ENCODE measurements at places on chromosomes 4 and X. TPM values are rescaled to one million over a fixed set of nuclear protein-coding genes. Genes with fewer than 3 reads are reported as not detected.

MOSPD2 gene
- 15.9 TPM for total RNA-seq

MAGEA11 gene
- total RNA-seq: not detected

PABPC1L2B gene
- not detected for total RNA-seq

NALF2 gene
- not detected for total RNA-seq

TBX22 gene
- total RNA-seq: not detected

EDA gene
- 8.3 TPM for total RNA-seq

KIAA1210 gene
- total RNA-seq: 0.05 TPM

CTAG2 gene
- not detected for total RNA-seq

FGB gene
- total RNA-seq: not detected

SNCA gene
- 27.4 TPM for total RNA-seq

HTR2C gene
- total RNA-seq: not detected

FAM53A gene
- total RNA-seq: 8.0 TPM

LEF1 gene
- 7.2 TPM for total RNA-seq

- DNase-seq: no peak
Measured at GRCh38 chr4:140947506-140947905, 185.8 kb downstream of the RNF150 start.

DNA sequence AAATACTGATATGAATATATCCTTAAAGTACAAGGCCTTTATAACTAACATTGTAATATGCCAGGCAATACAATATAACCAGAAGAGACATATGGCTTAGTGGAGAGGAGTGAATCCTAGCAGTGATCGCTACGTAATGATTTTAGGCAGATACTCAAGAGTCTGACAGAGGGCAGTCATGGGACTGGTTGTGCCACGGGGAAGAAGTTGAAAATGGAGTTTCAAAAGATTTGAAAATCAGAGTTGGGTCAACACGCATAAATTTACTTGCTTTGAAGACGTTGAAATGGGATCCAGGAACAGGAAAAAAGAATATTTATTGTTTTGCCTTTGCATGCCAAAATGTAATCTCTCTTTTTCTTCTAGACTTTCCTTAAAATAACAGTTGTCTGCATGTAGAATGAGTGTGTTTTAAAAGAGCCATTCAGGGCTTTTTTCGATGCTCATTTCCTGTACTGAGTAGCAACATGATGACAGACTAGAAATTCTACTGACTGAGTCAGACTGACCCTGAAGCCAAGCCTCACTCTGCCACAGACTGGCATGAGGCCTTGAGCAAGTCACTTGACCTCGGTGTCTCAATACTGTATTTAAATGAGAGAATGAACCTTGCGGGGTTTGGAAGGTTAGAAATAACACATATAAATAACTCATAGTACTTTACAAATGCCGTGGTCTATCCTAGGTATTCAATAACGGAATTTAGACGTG lies 8.1 kb upstream of the SMS start:
- DNase-seq: no peak

GRCh38 chr4:38819569-38819968 lies 15.0 kb upstream of the TLR1 start:
- DNase-seq: no peak

DNA sequence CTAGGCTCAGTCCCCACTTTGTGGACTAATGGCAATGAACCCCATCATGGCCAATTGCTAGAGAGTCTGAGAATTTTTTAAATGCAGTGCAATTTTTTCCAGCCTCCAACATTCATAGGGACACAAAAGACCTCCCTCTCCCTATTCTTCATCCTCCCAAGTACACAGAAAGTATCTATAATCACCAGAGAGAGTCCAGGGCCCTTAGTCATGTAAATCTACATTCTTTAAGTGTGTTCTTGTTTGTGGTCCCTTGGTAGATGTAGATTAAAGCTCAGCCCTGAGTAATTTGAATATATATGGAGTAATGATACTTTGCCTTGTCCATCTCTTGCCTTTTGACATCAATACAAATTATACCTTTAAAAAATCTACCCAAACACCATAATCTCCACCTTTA lies 51.3 kb upstream of the ATXN3L start:
- no peak for DNase-seq

- no peak for DNase-seq
Measured at GRCh38 chr4:2059046-2059725, at the start of gene NAT8L. NAT8L (plus strand) TSS chr4:2059327; CDS start chr4:2059512, 185 bp downstream.

DNA sequence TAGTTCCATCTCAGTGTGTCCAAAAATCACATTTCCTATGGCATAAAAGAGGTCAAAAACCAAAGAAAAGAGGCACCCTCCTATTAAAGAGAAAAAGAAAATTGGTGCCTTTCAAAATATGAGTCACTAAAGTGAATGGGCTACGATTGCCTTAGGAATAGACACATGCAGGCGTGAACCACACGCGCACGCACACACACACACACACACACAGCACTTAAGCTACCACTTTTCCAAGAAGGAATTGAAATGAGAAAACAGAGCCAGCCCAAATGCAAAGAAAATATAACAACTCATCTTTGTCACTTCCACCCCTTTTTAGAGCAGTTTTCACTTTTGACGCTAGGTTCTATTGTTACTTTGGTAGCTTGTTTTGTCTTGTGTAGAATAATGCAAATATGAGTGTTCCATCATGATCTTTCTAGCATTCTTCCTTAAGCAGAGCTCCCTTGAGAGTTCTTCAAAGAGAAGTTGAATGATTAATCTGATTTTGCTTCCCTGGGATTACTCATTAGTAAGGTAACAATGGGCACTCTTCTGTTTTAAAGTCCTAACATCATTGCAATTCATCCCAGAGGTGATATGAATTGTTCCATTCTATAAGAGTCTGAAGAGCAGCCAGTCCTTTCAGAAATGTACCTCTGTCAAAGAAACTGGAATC lies 239.2 kb upstream of the GNPDA2 start:
- DNase-seq: no peak

- DNase-seq: no peak
Measured at GRCh38 chr4:3037957-3038461, 36.3 kb downstream of the HTT-AS start.

- no peak for DNase-seq
Measured at GRCh38 chr4:88240297-88240714, 44.1 kb downstream of the PPM1K start.

DNA sequence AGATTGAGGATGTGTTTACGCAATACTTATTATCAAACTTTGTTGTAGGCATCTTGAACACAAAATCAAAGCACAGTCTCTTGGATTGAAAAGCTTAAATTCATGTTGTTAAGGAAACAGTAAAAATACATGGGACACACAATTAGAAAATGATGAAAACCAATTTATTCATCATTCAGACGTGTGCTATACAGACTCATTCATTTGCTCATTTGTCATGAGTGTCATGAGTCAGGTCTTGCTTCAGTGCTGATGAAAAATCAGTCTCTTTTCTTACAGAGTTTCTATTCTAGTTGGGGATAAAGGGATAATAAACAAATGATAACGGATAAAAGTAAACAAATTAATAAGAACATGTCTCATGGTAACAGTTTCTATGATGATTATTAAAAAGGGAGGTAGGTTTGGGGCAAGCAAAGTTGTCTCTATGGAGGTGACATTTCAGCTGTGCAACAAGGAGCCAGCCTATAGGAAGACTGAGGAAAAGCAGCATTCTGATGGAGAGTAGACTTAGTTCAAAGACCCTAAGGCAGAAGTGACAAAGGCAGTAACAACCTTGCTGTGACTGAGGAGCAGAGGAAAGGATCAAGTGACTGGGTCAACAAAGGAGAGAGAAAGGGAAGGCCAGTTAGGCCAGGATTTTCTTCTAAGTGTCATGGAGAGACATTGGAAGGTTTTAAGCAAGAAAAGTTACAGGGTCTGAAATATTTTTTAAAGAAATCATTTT lies 224.0 kb upstream of the HHIP start:
- DNase-seq: no peak

- no peak for DNase-seq
Measured at GRCh38 chrX:531611-531936, 99.0 kb upstream of the SHOX start.

DNA sequence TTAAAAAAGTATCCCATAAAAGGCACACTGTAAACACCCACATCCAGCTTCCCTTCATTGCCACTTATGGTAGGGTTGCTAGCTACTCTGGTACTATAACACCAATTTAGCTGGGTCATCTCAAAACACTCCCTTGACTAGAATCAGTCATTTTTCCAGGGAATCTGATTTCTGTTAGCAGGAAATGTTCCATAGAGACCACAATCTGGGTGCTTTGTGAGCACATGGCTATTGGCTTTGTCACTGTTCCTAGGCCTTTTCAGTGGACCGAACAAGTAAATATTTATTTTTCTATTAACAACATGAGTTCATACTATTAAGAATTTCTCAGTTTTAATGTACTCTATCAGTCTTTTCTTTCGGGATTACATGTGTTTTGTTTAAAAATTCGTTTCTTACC lies 404.7 kb upstream of the GNPDA2 start:
- DNase-seq: no peak

GRCh38 chr4:23945451-23946017 lies 55.7 kb upstream of the PPARGC1A start:
- DNase-seq: peak; percentile 85

DNA sequence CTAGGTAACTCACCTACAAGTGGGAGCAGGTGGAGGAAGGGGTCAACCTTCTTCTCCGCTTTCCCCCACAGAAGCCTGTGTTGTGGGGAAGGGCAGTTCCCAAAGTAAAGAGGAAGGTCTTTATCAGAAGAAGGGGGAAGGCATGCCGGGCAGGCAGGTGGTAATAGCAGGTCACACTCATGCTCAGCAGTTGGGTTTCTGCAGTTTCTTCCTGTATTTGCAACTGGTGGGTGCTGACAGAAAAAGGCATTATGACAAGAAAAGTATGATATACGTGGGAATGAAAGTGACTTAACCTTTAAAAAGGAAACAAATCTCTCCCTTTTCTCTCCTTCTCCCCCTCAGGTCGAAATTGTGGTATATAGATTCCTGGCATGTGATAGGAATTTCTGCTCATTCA lies 3.7 kb downstream of the MTMR1 start:
- DNase-seq: no peak

DNA sequence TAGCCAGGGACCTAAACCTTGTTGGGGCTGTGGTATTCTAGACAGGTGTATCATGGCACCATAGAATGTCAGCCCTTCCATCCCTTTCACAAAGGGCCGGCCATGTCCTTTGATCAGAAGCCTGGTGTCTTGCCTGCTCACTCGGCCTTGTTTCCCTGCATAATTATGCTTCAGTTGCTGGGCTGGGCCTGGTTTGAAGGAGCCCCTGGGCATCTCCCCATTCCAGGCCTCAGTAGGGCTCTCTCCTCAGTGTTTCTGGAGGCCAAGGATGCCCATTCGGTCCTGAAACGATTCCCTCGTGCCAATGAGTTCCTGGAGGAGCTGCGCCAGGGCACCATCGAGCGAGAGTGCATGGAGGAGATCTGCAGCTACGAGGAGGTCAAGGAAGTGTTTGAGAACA lies 4.5 kb downstream of the PRRG3 start:
- DNase-seq: no peak

GRCh38 chr4:122212880-122213279 lies 60.7 kb downstream of the BLTP1 start:
- no peak for DNase-seq
